ENCODE measurements at places on chromosomes 7 and 10.

GRCh38 chr7:68722044-68722443 lies 876.2 kb upstream of the AUTS2 start:
- DNase-seq = no peak

GRCh38 chr10:112203328-112204076 lies 19.9 kb upstream of the GPAM start:
- no peak for DNase-seq

DNA sequence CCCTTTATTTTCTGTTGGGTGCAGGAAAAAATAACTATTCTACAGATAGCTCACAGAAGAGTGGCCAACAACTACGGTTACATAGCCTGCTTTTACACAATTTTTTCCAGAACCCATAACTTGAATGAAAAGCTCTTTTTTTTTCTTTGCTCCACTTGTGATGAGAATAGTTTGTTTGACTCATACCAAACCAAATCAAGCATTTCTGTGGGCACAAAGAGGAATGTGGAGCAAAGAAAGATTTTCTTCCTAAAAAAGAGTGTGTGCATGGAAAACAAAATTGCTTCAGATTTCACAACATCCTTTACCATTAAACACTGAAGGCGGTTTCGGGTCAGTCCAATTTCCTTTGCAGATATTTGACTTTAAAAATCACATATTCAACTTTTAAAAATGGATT lies 54.8 kb upstream of the RAB11FIP2 start:
- no peak for DNase-seq

- DNase-seq = no peak
Observed at GRCh38 chr10:97774811-97775294, 3.1 kb upstream of the SFRP5 start.

- no peak for DNase-seq
Observed at GRCh38 chr10:60739558-60739957, 38.7 kb upstream of the CDK1 start.
